ENCODE measurements at places on chromosomes 16 and 17.

DNA sequence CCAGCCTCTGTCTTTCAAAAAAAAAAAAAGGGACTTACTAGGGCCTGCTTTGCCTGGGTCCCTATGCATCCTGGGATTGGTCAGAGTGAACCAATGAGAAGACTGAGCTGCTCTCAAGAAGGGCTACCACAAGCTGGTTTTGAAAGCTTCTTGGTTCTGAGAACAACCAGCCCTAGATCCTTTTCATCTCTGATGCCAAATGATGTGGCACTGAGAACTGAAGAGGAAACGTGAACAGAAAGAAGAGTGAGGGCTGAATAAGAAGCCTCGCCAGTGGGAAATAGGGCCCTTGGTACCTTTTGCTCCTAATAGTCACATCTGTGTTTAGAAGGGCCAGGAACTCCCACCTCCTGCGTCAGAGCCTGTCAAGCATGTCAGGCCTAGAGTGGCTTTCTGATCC is 10.7 kb downstream of the TACO1 start:
- DNase-seq, result no peak

GRCh38 chr17:70073310-70073709 is 1.7 kb upstream of the KCNJ16 start:
- no peak for DNase-seq

GRCh38 chr17:20242271-20242670 is 225.1 kb downstream of the LGALS9B start:
- no peak for DNase-seq

DNA sequence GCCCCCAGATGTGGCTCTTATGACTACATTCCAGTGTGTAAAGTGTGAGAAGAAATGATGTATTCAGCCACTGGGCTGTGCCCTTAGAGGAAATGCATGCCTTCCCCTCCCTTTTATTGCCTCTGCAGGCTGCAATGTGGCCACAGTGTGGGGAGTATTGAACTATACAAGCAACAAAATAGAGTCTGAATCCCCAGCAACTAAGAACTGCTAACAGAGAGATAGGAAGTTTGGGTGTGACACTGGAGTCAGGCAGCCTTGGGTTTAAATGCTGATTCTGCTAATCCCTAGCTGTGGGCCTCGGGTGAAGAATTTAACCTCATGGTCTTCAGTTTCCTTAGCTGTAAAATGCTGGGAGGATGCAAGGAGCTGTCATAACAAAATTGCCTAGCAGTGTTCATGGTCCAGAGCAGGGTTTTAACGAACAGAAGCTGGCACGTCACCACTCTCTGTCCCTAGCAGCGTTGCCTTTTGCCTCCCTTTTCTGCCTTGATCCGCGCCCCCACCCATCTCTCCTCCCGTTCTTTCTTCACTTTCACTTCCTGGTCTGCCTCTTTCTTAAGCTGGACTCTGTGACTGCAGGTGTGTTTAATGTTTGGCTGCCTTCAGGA is 50.3 kb downstream of the KPNA2 start:
- no peak for DNase-seq

DNA sequence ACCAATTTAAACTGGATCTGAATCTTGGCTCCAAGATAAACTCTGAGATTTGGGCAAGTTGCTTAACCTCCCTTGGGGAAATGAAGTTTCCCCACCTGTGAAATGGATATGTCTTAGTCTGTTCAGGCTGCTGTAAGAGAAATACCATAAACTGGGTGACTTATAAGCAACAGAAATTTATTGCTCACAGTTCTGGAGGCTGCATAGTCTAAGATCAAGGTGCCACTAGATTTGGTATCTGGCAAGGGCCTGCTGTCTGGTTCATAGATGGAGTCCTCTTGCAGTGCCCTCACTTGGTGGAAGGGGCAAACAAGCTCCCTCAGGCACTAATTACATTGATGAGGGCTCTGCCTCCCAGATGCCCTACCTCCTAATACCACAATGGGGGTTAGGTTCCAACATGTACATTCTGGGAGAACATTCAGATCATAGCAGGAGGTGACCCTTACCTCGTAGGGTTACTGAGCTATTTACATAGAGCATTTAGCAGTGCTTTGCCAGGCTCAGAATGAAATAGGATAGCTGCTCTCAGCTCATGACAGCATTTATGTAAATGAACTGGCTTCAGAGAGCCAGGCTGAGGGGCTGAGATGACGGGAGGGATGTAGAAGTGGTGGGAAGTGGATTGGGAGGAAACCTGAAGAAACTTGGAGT is 83.9 kb downstream of the SPECC1 start:
- no peak for DNase-seq
